ENCODE measurements at places on chromosomes 1 and 21. TPM values are rescaled to one million over a fixed set of nuclear protein-coding genes. Genes with fewer than 3 reads are reported as not detected.

DNA sequence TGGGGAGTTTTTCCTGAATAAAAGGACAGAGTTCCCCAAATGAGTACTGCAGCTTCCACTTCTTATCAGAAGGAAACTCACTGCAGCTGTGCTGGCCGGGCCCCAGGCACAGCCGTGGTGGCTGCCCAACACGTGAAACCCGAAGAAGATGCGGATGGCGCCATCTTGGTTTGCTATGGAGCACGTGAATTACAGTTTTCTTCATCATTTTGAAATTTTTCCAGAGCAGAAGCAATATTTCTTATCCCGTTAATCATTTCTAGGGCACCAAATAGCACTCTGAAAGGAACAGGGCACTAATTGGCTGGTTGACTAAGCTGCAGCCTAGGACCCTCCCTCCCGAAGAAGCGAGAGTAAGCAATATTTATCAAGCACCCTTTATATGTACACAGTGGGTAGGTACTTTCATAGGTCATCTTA, 63.2 kb upstream of the EPS8L3 start:
- no peak for DNase-seq

GRCh38 chr1:3975903-3976630, 76.0 kb upstream of the C1orf174 start:
- DNase-seq, result no peak

- peak; percentile 39 for DNase-seq
Measured at GRCh38 chr1:201191653-201192260, 1.1 kb downstream of the IGFN1 start.

GRCh38 chr1:207968521-207969009, 57.6 kb upstream of the CD34 start:
- no peak for DNase-seq

- DNase-seq, result no peak
Measured at GRCh38 chr1:152622803-152623202, at the start of gene LCE3A. Gene LCE3A, minus strand, starts transcription at chr1:152623103. Its CDS starts 0 bp downstream, at chr1:152623103.

DNA sequence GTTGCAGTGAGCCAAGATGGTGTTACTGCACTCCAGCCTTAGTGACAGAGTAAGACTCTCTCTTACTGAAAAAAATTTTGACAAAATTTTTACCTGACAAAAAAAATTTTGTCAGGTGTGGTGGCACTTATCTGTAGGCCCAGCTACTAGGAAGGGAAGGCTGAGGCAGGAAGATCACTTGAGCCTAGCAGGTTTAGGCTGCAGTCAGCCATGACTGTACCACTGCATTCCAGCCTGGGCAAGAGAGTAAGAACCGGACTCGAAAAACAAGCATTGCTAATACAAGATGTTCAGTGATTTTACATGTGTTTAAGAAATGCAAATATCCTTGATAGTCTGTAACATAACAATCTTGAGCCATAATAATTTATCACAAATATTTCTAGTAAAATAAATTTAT, 46.9 kb downstream of the USP48 start:
- no peak for DNase-seq

GRCh38 chr1:7940745-7941436, at the start of gene TNFRSF9:
Gene TNFRSF9, minus strand, starts transcription at chr1:7940839. Its CDS starts 845 bp downstream, at chr1:7939994.
- peak; percentile 86 for DNase-seq

DNA sequence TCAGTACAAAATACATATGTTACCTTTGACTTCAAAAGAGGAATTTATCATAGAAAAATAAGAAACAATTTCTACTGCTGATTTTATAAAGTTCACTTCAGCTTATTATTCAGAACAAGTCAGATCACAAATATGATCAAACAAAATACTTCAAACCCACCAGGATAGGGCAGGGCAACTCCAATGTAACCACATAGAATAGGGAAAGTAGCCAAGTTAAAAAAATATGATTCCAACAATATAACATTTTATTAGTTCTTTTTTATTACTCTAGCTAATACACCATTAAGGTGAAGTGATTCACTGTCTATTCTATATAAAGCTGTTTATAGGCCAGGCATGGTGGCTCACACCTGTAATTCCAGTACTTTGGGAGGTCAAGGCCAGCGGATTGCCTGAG, 54.6 kb upstream of the ZNHIT6 start:
- DNase-seq, result no peak

DNA sequence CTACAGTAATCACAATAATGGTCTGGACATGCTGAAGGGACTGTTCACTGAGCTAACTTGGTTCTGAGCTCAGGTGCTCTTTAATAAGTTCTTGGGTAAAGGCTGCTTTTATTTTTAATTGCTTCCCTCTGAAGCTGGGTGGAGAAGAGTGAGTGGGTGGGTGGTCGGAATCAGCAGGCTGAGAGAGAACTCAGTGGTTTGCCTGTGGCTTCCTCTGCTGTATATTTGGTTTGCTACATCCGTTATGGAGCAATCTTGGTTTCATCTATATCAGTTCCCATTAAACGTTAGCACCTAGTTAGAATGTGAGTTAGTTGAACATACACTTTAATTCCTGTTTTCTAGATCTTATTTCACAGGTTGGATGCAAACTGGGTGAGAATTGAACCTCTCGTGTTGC, 23.3 kb downstream of the CNIH4 start:
- DNase-seq, result peak; percentile 69

DNA sequence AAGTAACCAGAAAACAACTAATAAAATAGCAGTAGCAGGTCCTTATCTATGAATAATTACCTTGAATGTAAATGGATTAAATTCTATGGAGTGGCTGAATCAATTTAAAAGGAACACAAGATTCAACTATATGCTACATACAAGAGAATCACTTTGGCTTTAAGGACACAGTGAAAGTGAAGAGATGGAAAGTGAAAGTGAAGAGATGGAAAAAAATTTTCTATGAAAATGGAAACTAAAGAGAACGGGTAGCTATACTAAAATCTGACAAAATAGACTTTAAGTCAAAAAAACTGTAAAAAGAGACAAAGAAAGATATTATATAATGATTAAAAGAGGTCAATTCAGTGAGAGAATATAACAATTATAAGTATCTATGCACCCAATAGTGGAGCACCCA, 54.7 kb downstream of the C1orf185 start:
- no peak for DNase-seq

DNA sequence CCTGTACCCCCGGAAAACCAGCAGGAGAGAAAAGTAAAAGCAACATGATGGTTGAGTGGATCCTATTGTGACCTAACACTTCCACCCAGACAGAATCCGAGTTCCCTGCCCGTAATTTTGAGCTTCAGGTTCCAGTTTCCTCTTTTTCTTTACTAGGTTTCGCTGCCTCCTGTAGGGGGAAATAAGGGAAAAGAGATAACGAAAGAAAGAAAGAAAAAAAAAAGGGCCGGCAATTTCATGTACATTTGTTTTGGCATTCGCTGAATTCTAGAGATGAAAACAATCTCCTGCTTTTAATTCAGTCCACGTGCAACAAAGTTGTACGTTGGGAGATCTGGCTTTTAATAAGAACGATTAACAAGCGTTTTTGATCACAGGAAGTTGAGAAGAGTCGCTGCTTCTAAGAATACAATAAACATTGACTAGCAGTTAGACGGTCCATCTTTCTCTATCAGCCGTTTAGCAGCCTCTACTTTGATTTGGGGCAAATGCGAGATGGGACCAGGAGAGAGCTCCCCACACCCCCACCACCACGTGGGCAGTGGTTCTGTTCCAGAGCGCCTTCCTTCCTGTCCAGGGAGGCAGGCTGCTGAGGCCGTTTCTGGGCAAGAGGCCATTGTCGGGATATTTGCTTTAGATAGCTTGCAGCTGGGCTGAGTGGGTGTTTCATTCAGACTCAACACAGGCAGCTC, 155.9 kb upstream of the RUNX1 start:
- DNase-seq, result peak; percentile 14

- no peak for DNase-seq
Measured at GRCh38 chr1:36482724-36483388, at the start of gene CSF3R. Gene CSF3R, minus strand, starts transcription at chr1:36482913. Its CDS starts 3,417 bp downstream, at chr1:36479496.

- DNase-seq, result no peak
Measured at GRCh38 chr1:44644806-44645205, 29.5 kb downstream of the TMEM53 start.

- no peak for DNase-seq
Measured at GRCh38 chr1:209202830-209203532, 380.5 kb upstream of the CAMK1G start.

- peak; percentile 86 for DNase-seq
Measured at GRCh38 chr1:36155408-36156328, at the start of gene MAP7D1. Gene MAP7D1, plus strand, starts transcription at chr1:36156160. Its CDS starts 258 bp downstream, at chr1:36156418.

GRCh38 chr21:41133874-41134522, 34.0 kb upstream of the BACE2 start:
- no peak for DNase-seq

GRCh38 chr1:231959225-231959884, 332.8 kb downstream of the DISC1 start:
- DNase-seq, result no peak

DNA sequence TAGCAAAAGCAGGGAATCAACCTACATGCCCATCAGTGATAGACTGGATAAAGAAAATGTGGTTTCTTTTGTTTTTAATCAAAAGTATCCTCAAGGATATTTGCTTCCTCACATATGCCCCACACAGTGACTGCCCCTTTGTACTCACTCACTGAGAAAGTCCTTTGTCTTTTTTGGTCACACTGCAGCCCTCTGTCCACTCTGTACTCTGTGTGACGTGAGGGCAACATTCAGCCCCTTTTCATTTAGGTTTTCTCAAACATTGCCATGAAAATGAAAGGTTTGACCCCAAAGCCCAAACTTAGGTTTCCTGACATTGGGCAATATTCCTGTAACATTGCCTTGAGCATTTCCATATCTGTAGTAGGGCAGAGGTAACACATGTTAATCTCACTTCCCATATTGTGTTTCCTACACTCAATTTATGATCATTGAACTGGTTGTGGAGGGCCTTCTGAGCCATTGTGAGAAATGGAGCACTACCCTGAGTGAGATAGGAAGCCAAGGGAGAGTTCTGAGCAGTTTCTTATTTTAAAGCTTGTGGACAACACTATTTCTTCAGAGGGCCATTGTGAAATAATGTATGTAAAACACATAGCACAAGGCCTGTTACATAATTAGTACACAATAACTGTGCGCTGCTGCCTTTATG, 501.9 kb upstream of the C1orf87 start:
- no peak for DNase-seq

DNA sequence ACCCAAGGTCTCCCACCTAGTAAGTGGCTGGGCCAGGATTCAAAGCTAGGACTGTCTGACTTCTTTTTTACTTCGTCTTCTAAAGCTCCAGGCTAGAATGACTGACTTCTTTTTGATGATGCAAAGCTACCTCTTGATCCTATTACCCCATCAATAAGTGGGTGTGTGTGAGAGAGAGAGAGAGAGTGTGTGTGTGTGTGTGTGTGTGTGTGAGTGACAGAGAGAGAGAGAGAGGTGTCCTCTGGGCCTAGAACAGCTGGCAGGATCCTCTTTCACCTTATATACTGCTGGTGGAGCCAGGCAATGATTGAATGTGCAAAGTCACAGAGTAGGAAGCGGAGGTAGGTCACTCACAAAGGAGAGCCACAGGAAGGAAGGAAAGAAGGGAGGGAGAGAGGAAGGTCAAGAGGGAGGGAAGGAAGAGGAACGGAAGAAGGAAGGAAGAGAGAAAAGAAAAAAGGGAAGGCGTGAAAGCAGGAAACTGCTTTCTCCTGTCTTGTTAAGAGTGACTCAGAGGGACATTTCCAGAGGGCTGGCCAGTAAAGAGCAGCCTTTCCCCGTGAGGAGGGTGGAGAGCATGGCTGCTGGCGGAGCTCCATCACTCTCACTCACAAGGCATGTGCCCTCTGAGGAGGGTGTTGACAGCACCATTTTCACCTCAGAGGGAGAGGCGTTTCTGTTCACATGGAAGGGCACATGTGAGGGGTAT, 68.9 kb downstream of the CDC7 start:
- DNase-seq, result no peak

- DNase-seq, result peak; percentile 48
Measured at GRCh38 chr21:44792702-44793591, 8.7 kb downstream of the UBE2G2 start.

- no peak for DNase-seq
Measured at GRCh38 chr1:246306415-246307037, 200.6 kb downstream of the SMYD3 start.

DNA sequence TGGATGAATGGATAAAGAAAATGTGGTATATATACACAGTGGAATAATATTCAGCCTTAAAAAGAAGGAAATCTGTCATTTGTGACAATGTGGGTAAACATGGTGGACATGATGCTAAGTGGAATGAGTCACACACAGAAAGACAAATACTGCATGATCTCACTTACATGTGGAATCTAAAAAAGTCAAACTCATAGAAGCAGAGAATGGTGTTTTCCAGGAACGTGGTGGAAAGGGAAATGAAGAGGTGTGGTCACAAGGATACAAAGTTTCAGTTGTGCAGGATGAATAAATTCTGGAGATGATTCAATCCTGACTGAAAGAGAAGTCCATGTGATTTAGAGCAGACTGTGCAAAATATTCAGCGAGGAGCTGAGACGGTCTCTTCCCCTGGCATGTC, 56.6 kb downstream of the RYR2 start:
- DNase-seq, result no peak

DNA sequence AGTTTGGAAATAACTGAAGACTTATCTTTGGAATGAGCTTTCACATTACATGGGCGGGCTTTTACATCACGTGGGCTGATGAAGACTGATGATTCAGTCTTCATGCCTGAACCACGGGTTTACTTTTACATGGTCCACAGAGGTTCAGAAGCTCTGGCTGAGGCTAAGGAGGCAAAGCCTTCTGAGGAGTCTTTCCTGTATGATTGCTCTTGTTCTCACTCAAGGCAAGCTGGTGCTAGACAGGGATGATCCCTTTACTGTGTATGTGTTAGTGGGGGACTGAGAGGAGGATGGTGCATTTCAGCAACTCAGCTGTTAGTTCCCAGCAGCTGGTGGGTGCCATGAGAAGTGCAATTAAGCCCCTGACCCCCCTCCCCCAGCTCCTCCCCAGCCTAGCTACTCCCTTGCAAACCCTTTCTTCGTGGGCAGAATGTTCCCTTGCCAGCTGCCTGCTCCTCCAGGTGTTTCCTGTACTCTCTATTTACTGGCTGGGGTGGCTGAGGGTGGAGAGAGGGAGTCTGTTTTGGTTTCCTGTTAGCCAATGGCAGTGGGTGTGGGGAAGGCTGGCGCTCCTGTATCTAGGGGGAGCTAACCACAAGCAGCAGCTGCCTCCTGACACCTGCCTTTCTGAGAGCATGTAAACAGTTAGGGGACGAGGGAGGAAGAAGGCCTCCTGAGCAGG, 15.4 kb downstream of the BTG2 start:
- DNase-seq, result peak; percentile 58

DNA sequence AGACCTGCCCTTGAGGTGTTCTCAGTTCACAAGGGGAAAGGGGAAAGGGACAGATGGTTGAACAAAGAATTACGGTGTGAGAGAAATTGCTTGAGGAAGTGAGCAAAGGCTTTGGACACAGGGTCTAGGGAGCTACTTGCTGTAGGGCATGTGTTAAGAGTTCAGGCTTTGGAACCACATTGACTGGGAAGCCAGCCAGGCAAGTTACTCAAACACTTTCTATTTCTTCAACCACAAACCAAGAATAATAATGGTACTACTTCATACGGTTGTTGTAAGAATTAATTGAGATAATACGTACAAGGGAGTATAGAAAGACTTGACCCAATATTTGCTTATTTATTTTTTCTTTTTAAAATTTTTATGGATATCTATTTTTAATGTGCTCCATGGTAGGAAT, 26.6 kb downstream of the AK4 start:
- no peak for DNase-seq

MCM3AP gene
- 117 TPM for total RNA-seq

MYBPHL gene
- total RNA-seq, result not detected

DMRTB1 gene
- not detected for total RNA-seq

TCHH gene
- total RNA-seq, result 0.22 TPM

SPRR5 gene
- total RNA-seq, result not detected

GLUL gene
- 24.0 TPM for total RNA-seq

DNAH14 gene
- 1.0 TPM for total RNA-seq

KDF1 gene
- total RNA-seq, result 0.47 TPM

DENND2C gene
- 0.91 TPM for total RNA-seq

TNFRSF9 gene
- 149 TPM for total RNA-seq
